GM03348 (cell line): ENCODE measurements at places on chromosomes 12 and 14.

DNA sequence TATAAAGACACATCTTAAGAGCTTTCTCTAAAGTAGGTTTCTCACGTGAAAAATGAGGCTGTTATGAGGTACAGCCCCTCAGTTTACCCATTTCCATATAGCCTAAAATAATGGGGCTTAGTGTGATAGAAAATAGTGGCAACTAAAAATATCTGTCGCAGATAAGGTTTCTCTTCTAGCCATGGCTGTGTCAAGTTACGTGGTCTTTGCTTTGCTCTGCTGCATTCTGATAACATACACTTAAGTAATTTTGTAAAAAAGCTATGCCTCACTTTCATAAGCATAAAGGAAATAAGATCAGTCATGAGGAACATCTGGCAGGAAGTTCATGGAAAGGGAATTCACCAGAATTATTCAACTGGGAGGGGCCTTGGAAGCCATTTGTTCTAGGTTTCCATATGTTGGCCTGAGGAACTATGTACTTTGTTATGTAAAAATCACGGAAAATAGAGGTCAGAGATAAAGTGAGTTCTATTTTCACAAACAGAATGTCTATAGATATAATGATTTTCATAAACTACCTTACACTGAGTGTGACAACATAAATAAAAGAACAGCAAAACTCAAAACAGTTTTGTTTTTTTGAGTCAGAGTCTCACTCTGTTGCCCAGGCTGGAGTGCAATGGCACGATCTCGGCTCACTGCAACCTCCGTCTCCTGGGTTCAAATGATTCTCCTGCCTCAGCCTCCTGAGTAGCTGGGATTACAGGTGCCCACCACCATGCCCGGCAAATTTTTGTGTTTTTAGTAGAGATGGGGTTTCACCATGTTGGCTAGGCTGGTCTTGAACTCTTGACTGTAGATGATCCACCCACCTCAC, 195.6 kb upstream of the KRR1 start:
- peak; percentile 22 for DNase-seq

DNA sequence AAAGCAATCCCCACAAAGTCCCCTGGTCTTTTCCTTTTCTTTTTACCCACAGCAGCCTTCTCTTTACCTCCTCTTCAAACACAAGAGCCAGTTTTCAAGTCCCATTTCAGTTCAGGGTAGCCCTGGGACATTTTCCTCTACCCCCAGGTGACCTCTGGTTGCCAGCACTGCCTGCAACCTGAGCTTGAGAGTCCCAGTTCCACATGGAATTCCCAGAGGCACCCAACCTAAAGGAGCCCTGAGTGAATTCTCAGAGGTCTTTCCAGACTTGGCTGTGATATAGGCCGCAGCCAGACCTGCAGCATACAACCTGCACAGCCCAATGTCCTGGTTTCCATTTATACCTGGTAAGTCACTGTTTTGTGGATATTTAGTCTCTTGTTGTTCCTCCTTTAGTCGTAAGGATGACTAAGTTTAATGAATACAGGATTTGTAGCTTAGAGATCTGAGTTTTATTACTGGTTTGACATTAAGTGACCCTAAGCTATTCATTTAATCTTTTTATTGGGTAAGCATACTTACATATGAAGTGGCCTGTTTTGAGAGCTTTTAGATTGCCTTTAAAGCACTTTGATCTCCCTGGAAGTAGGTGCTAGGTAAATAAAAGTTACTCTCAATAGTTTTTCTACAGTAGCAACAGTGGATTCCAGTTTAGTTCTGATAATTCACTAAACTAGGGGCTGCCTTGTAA, 159.8 kb downstream of the TGFB3 start:
- DNase-seq: peak; percentile 27

DNA sequence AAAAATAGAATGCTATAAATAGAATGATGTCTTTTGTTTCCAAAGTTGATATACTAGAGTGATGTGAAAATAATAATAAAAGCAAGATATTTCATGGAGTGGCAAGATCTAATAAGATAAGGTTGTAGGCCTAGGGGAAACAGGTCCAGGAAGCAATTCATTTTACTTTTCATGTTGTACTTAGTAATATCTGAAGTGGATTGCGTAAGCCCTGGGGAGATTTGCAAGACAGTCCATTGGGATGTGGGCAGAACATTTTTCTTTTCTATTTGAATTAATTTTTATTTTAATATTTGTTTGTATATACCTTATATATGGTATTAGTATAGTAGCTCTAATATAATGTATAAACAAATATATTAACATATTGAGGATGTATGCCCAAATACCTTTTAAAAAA, 7.5 kb downstream of the NUBPL start:
- peak; percentile 39 for DNase-seq

- no peak for DNase-seq
These were observed 13.0 kb upstream of the AMN start for GRCh38 chr14:102909462-102909861.

GRCh38 chr12:85550924-85551323, 270.9 kb downstream of the ALX1 start:
- no peak for DNase-seq
